Stimulated activated CD8-positive, alpha-beta memory T cell treated with anti-CD3 and anti-CD28 coated beads, Interleukin-15, amount 100 ng/mL, for 4 hours (primary cell): ENCODE measurements at places on chromosomes 2 and 18.

- DNase-seq = no peak
Observed at GRCh38 chr2:174158003-174158402, 90.3 kb downstream of the OLA1 start.

DNA sequence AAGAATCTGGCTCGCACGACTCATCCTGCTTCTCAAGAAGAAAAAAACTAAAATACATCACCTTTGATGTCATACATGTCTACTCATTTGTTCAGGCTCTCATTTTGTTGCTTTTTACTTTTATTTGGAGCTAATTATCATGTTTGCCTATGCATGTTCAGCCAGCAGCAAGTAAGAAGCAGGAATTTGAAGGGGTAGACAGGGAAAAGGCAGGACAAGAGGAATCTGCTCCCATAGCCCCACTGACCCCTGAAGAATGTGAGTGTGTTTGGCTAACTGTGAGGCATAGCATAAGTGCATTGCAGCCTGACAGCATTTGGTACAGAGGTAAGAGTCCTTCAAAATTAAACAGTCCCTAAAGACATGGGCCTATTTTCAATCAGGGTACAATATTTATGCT is 72.7 kb downstream of the NYAP2 start:
- DNase-seq = no peak

DNA sequence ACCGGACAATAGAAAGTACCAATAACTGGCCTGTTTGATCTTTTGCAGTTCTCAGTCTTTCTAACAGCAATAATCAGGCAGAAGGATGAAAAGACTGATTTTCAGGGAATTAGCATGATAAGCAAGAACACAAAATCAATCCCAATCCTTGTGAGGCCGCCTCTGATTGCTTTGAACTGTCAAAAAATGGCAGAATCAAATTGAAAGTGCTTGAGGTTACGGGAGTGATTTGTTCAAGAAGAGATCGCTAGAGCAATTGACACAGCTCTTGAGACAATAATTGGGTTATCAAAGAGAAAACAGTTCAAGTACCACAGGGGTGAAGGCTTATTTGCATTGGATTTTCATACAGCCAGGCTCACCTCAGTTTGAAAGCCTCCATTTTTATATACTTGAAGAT is 663.4 kb downstream of the ARHGAP15 start:
- no peak for DNase-seq

GRCh38 chr18:24811950-24812681 is 351.7 kb downstream of the HRH4 start:
- DNase-seq = no peak

- DNase-seq = no peak
Observed at GRCh38 chr2:151761193-151761592, 26.9 kb upstream of the NEB start.

- DNase-seq = no peak
Observed at GRCh38 chr2:24745825-24746224, 47.4 kb downstream of the PTRHD1 start.

- no peak for DNase-seq
Observed at GRCh38 chr18:36411745-36412168, 114.2 kb downstream of the FHOD3 start.

GRCh38 chr2:39620067-39620466 is 45.6 kb upstream of the TMEM178A start:
- DNase-seq = no peak

DNA sequence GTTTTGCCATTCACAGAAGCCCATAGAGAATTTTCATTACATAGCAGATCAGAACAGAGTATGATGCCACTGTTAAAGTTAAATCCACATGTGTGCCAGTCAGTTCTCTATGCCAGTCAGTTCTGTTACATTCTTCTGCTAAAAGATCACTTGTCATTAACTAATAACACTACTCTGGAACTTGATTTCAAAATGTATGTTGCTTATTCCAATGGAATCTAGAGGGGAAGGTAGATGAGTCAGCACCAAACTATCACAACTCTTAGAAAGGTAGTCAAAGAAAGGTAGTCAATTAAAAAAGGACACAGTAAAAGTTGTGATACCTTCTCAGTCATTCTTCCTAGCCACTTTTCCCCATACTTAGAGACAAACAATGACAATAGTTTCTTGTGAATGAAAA is 1214.4 kb downstream of the LRP1B start:
- DNase-seq = no peak

DNA sequence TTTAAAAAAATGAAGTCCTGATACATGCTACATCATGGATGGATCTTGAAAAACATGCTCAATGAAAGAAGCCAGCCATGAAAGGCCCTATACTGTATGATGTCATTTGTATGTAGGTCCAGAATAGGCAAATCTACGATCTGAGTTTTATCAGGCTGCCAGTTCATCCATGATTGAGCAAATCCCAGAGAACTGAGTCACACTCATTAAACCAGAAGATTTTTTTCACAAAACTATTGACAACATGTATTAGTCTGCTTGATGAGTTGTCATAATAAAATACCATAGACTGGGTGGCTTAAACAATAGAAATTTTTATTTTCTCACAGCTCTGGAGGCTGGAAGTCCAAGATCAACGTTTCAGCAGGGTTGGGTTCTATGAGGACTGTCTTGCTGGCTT is 130.7 kb downstream of the MREG start:
- no peak for DNase-seq

DNA sequence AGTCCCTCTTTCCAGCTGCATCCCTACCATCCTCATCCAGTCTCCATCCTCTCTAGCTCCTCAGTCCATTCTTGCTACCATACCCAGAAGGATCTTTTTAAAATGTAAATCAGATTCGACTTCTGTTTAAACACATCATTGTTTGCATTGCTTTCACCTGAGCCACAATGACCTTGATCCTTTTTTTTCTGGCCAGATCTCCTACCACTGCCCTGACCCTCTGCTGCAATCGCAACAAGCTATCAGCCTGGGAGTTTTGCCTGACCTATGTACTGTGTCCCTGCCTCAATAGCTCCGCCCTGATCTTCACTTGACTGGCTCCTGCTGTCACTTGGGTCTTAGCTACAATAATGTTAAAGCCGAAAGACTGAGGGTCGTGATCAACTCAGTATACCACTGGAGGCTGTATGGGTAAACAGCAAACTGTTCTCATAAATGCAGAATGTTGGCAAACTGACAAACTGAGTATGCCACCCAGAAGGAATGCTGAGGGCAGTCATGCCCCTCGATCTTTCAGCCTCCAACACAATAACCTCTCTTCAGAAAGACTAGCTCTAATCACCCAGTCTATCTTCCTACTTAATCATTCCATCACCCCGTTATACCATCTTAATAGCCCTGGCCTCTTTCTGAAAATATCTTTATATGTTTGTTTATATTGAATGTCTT is 2.6 kb upstream of the RBM43 start:
- DNase-seq = no peak

- no peak for DNase-seq
Observed at GRCh38 chr2:105410554-105410953, 11.7 kb upstream of the FHL2 start.

GRCh38 chr18:55038162-55038561 is 78.9 kb upstream of the CCDC68 start:
- no peak for DNase-seq

DNA sequence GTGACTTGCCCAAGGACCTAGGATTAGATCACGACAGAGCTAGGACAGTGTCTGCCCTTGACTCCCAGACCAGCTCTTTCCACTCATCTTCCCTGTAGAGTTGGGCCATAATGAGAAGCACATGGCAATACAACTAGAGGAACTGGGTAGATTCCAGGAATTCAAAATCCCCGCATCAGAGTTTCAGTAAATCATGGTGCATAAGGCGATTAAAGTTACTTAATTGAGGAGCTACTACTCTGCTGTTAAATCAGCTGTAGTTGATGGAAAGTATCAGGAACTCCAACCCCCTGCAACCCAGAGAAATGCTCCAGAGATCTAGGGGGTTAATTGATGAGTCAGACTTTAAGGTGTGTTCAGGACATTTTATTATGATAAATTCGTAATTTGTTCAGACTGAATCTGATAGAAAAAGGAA is 5.7 kb downstream of the ANTXR1 start:
- DNase-seq = no peak

GRCh38 chr18:75160364-75160763 is 48.6 kb downstream of the PTGR3 start:
- no peak for DNase-seq

DNA sequence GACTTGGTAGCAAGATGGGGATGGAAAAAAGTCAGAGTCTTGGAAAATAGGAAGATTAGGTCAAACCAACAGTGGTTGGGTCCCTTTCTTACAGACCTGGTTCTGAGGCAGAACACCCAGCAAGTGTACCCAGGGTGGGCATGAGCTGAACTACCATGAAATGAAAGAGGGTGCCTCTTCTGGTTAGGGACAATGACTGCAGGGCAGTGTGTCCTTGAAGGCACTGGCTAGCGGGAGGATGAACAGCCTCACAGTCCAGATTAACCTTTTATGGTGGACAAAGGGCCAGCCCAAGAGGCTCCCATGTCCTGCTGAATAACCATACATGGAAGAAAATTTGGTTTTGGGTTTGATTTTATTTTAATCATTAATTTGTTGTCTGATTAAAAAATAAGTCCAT is 61.8 kb upstream of the CCDC85A start:
- DNase-seq = no peak

- DNase-seq = no peak
Observed at GRCh38 chr2:149005471-149006077, 32.9 kb upstream of the LYPD6B start.

DNA sequence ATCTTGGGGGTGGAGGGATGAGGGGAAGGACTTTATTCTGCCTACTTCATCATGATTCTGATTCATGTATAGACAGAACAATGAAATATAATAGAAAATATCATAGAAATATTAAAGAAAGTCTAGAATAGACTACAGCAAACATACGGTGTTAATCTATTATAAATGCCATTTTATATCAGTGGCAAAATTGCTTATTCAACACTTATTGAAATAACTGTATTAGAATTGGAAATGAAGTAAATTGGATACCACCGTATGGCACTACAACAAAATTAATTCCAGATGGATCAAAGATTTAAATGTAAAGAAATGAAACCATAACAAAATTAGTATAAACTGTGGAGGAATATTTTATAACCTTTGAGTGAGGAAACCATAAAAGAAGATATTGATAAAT is 213.3 kb upstream of the CTAGE1 start:
- DNase-seq = no peak

DNA sequence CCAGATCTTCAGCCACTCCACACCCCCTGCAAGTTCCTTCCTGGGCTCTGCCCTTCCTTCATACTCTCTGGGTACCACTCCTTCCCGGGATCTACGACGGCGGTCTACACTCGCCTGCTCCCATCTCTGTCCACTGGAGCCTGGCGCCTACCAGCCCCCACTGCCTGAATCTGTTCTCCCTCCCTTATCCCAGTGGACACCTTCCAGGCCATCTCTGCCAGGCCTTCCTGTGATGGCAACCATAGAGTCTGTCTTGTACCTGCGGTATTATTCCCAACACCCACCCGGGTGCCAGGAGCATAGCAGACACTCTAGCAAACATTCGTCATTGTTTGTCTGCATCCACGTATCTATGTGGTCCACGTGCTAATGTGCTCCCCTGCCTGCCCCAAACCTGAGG is 140.9 kb downstream of the ZFP36L2 start:
- DNase-seq = no peak
